ENCODE measurements at places on chromosomes 3 and 15.

GRCh38 chr3:79326642-79327041 lies 441.2 kb downstream of the ROBO1 start:
- no peak for DNase-seq

DNA sequence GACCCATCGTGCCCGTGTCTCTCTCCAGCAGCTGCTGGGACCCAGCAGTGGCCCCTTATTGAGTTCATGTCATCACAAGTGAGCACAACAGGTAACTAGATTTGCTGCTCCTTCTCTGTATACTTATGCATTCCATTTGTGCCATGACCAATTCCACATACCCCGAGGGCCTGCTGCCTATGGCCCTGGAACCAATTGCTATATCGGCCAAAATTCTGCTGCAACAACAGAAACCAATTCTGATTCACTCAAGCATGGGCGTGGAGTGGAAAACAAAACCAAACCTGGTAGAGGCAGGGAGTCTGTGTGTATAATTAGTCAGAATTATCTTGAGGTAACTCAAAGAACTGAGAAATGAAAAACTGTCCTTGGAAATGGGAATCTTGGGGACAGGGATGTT lies 516.6 kb downstream of the EPHB1 start:
- no peak for DNase-seq

DNA sequence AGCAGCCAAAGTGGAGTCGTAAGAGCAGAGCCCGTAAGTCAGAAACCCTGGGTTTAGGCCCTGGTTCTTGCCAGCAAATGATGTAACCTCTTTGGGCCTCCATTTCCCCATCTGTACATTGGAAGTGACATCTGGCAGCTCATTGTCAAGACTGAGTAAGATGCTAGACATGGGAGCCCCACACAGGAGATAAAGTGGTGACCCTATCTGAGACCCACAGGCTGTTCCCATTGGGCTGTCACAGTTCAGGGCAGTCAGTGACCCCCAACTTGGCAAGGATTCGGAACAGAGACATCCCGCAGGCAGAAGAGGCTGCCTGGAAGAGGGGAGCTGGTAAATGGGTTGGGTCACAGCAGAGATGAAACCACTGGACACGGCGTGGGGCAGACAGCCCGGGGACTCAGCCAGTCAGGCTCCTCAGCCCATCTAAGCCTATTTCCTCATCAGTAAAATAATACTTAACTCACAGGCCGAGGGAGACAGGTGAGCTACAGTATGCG lies 1.8 kb downstream of the CLN6 start:
- no peak for DNase-seq

GRCh38 chr15:85570336-85570735 lies 189.9 kb downstream of the AKAP13 start:
- no peak for DNase-seq

DNA sequence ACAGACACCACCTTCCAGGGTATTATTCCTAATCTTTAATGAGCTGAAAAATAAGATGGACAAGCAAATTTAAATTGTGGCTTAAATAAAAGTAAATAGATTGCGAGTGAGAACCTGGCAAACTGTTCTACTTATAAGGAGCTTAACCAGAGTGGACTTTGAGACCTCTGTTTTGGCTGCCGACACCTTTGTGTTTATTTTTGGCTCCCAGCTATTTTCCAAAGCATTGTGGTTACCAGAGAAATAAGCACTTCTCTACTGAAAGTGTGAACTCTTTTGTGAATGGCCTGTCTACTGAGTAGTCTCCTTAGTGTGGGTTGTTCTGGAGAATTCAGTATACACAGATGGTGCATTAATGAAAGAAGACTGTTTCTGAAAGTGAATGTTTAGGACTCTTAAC lies 109.4 kb downstream of the ATP8B4 start:
- no peak for DNase-seq

DNA sequence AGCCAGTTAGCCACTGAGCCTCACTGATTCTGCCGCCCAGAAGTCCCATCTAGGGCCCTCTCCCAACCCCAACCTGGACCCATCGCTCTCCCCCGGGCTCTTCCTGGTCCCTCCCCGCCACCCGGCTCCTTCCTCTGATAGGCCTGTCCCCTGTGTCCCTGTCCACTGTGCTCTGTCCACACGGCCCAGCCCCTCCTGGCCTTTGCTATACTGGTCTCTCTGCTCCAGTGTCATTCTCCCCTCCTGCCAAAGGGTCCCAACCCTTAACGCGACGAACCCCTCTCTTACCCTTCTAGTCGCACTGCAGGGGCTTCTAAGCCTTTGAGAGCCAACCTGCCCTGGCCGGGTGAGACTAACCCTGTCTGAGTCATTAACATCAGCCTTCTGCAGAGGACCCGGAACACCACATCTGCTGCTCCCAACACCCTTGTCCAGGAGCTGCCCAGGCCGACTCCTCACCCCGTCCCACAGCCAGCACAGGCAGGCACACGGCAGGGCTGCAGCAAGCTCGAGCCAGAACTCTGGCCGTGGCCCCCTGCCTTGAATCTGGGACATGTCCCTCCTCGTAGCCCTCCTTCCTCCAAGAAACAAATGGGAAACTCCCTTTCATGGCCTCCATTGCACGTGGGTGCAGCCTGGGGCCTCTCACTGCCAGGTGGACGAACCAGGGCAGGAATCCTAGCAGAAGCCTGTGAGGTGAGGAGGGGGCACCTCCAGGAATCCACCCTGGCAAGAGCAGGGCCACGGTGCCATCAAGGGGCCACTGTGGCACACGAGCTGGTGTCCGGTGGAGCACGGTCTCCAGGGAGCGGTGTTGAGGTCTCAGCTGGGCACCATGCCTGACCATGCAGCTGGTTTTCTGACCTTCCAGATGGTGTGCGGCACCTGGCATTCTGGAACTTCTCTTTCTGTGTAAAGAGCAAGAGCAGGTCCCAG lies 140.9 kb upstream of the IQSEC1 start:
- DNase-seq, result no peak

- no peak for DNase-seq
Measured at GRCh38 chr3:40915346-40915865, 283.9 kb upstream of the CTNNB1 start.

- DNase-seq, result no peak
Measured at GRCh38 chr3:18474202-18474601, 49.1 kb upstream of the SATB1 start.

GRCh38 chr3:12897381-12898289 lies 56.3 kb upstream of the RPL32 start:
- DNase-seq, result no peak

DNA sequence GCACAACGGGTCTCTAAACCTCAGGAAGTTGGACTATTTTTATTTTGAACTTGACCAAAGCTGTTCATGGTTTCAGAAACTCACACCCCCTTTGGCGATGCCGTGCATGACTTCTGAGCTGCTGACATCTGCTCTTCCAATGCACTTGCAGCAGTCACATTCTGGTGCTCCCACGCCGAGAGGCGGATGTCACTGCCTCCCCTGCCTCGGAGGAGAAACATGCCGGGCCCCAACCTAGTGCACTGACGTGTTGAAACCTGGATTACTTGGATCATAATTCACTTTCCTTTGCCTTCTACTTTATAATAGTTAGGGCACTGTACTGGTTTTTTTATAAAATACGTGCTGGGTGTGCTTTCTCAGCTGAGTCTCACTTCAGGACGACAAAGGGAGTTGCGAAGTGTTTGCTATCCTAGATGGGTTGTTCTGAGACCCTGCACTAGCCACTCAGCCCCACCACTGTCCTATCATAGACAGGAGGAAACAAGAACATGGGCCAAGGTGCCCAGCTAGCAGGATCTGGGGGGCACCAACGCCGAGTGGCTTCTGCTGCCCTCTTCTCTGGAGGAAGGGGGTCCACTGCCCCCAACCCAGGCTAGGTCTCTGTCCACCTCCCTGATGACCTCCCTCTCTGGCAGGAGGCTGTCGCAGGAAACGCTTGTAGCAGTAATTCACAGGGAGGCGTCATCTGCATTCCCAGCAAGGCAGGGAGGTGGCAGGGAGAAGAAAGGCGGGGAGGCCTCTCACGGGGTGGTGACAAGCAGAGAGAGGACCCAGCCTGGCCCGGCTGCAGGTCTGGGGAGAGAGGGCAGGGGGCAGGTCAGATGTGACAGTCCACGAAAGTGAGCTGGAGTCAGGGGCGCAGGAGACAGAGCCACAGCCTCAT lies 158.8 kb upstream of the IQSEC1 start:
- no peak for DNase-seq

DNA sequence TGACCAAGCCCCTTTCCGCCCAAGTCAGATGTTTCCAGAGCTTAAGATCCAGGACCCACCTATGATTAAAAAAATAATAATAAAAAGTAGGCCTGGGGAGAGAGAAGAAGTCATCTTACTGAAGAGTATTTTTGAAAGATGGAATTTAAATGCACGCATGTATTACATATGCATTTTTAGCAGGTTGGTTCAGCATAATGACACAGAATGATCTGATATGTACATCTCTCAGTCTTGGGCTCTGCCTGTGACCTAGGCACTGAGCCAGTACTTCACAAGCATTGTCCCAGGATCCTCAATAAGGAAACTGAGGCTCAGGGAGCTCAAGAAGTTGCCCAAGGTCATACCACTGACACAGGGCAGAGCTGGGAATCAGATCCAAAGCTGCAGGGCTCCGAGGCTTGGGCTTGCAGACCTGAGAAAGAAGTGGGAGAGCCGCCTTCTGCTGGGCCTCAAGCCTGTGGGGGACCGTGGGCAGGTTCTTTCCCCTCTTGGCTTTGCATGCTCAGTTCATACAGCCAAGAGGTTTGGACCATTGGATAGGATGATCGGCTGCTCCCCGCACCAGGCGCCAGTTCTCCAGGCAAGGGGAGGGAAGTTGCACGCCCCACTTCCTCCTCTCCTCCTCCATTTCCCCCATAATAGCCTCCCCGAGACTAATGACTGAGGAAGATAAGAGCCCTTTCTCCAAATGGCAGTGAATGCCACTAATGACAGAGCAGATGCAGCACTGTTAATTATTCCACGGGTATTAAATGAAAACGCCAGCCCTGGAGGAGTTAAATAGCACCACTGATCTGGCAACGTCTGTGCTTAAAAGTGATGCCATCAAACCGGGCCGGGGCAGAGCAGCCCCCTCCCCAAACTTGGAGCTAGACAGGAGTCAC lies 6.9 kb downstream of the SLC6A1 start:
- no peak for DNase-seq

DNA sequence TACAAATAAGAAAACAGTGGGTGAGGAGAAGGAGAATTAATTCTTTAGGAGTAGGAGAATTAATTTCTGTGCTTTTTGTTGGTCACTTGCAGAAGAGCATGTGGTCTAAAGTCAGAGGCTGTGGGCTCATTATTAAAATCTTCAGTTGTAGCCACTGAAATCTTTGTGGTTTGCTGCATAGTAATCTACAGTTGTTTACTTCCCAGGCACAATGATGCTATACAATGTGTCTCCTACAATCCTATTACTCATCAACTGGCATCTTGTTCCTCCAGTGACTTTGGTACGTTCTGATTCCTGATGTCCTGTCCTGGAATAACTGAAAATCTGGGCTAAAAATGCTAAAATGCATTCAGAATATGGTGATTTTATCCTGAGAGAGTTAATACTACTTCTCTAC lies 21.0 kb downstream of the IFT122 start:
- no peak for DNase-seq

DNA sequence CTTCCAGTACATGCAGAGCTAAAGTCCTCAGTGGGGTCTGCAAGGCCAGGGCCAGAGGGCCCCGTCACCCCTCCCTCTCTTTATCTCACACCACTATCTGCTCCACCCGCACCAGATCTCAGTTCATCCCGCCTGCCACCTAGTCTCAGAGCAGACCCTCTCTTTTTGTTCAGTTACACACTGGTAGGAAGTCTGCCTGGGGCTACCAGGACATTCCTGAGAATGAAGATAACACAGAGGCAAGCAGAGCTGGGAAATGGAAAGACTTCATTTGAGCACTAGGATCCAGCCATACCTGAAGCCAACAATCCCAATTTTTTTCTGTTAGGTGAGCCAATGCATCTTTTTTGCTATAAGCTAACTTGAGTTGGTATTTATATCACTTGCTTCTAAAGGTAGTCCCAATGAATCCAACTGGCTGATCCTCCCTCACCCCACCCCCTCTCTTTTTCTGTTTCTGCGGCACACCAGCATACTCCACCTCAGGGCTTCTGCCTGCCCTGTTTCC lies 24.5 kb downstream of the ATP2B2 start:
- no peak for DNase-seq

DNA sequence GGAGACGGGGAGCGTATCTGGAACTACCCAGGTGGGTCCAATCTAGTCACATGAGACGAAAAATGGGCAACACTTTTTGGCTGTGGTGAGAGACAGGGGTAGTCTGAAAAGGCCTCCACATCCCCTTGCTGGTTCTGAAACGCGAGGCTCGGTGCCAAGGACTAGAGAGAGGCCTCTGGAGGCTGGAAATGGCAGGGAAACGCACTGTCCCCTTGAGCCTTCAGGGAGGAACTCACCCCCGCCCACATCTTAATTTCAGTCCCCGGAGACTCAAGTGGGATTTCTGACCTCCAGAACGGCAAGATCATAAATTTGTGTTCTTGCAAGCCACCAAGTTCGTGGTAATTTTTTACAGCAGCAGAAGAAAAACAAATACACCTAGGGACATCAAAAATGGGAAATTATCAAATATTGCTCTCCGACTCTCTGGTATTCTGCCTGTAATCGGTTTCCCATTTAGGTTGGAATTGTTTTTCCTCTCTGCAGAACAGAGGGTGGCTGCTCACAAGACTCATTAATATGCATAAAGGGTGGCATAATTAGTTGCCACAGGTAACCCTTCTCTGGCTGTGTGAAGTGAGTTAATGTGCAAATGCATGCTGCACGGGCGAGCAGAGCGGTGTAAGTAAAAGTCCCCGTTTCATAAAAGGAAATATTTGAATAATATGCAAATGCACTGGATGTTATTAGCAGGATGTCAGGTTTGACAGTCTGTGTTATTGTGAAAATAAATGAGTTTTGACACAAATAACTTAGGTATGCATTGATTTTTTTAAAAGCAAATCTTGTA lies 185.7 kb downstream of the ARRDC4 start:
- DNase-seq, result no peak

DNA sequence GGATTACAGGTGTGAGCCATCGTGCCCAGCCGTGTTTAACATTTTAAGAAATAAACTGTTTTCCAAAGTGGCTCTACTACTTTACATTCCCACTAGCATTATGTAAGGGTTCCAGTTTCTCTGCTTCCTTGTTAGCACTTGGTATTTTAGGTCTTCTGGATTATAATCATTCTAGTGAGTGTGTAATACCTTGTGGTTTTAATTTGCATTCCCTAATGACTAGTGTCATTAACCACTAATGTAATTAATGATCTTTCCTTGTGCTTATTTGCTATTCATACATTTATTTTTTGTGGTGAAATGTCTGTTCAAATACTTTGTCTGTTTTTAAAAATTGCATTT lies 30.7 kb downstream of the ARIH2 start:
- DNase-seq, result no peak

- DNase-seq, result no peak
Measured at GRCh38 chr15:68537097-68537496, 41.7 kb upstream of the CORO2B start.
